ENCODE measurements at places on chromosomes 6 and 20. TPM values are rescaled to one million over a fixed set of nuclear protein-coding genes. Genes with fewer than 3 reads are reported as not detected.
A peak's percentile ranks its signal among the peaks of the same experiment; 100 is the strongest.

- no peak for DNase-seq
Observed at GRCh38 chr6:116633685-116634084, 17.4 kb downstream of the RSPH4A start.

GRCh38 chr20:57871237-57871632, 161.4 kb upstream of the PMEPA1 start:
- DNase-seq: no peak

DNA sequence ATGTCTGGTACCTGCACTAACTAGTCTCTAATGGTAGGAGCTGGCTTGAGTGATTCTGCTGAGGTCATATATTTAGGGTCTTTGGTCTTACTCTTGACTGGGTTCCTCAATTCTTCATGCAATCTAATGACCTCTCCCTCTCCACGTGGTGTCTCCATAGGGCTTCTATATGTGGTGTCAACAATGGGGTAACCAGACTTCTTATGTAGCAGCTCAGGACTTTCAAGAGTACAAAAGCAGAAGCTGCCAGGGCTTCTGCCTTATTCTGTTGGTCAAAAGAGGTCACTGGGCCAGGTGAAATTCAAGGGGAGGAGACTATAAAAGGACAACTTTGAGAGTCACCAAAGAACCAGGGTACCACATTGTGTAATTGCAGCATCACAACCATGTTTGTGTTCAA, 54.3 kb downstream of the NUS1 start:
- no peak for DNase-seq

- DNase-seq: peak; percentile 68
Observed at GRCh38 chr6:151160929-151161757, 78.6 kb upstream of the AKAP12 start.

- no peak for DNase-seq
Observed at GRCh38 chr6:19599796-19600464, 237.2 kb upstream of the ID4 start.

The OR12D3 gene
- polyA plus RNA-seq: not detected

The PRL gene
- 2.0 TPM for polyA plus RNA-seq

GRCh38 chr6:142867988-142868812, 76.8 kb downstream of the HIVEP2 start:
- no peak for DNase-seq

The OPRL1 gene
- polyA plus RNA-seq: 1.4 TPM

DNA sequence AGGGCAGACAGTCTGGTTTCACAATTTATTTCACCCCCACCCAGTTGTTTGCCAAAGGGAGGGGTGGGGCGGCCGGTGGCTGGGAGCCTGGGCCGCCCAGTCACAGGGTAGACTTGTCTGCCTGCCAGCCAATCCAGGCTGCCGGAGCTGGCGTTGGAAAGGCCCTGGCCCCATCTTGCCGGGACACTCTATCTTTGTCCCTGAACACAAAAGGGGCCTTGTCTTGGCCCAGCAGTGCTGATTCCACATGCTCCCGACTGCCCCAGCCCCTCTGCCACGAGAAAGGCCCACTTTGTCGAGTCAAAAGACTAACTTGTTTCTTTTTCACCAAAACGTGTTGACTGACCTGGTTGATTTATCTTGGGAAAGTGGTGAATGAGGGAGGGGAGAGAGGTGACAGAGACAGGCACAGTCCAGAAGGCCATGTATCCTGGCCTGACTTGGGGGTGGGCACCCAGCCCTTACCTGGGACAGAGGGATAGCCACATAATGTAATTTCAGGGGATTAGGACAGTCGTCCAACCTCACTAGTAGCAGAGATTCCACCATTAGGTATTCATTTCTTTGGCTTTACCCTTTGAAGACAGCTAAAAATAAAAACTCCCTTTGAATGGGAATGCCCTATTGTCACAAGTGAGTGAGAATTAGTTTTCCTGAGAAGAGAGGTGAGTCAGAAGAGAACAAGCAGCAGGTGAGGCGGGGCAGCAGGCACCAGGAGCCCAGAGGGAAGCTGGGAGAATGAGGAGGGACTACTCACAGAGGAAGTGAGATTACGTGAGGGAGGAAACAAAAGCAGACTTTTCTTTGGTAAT, 67.0 kb upstream of the SIRPA start:
- DNase-seq: no peak

- DNase-seq: no peak
Observed at GRCh38 chr20:33441142-33441955, 2.2 kb downstream of the SNTA1 start.

GRCh38 chr20:63968928-63969760, 586 bp downstream of the ZNF512B start:
- no peak for DNase-seq

- no peak for DNase-seq
Observed at GRCh38 chr6:42345696-42346416, 105.9 kb downstream of the TRERF1 start.

DNA sequence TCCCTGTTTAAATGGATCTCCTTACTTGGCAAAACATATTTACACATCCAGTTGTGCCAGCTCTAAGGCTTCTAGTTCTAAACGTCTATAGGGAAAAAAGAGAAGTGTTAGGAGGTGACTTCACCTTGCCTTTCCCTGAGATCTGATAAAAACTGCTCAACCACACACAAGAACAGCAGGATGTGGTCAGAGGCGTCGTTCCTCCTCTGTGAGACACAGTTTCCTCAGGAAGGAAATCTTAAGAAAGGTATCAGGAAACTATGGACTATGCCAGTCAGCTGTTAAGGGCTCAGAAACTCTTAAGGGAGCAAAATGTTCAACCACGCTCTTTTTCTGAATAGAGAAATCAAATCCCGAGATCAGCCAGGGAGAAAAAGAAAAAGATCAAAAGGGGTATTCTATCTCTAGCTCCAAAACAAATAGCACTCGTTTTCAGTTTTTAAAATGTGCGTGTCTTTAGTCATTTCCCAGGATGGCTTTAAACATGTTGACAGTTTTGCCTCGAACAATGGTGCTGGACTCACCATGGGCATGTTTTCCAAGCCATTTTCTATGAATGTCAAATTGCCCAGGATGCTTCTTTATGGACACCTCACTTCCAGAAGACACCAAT, 154.5 kb downstream of the HACE1 start:
- peak; percentile 28 for DNase-seq

The TENT5A gene
- 12.3 TPM for polyA plus RNA-seq

DNA sequence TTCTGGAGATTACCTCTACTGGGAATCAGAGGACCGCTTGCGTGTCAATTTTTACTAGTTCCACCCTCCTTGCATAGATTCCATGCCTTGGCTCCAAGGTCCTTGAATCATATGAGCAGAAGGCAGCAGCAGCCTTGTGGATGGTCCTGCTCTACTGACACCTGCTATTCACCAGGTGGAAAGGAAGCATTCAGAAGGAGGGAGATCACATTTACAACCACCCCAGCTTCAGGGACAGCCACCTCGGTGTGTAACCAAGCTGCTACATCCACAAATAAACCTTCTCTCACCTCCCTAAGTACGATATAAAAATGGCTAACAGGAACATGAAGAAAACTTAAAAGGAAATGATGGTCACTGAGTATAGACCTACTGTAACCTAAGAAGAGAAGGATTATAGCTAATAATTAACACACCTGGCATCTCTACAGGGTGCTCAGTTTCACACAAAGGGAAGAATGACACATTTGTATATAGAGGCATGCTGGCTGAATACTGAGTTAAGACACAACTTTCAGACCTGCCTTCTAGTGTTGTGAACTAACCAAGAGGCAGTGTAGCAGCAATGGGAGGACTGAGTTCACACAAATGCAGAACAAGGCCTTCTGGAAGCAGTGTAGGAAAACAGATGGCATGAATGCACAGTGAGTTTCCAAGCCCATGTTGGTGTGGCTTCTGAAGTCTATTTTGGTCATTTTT, 46.3 kb upstream of the SRPK1 start:
- DNase-seq: no peak

- no peak for DNase-seq
Observed at GRCh38 chr6:159109391-159109790, 59.8 kb upstream of the FNDC1 start.

- no peak for DNase-seq
Observed at GRCh38 chr20:49420811-49421295, 61.6 kb downstream of the KCNB1 start.

The PCSK2 gene
- 0.73 TPM for polyA plus RNA-seq

GRCh38 chr6:40387871-40388264, 199.3 kb downstream of the LRFN2 start:
- no peak for DNase-seq

All from muscle of back (tissue), 13 donors.